ENCODE measurements at places on chromosomes 3 and 15.

DNA sequence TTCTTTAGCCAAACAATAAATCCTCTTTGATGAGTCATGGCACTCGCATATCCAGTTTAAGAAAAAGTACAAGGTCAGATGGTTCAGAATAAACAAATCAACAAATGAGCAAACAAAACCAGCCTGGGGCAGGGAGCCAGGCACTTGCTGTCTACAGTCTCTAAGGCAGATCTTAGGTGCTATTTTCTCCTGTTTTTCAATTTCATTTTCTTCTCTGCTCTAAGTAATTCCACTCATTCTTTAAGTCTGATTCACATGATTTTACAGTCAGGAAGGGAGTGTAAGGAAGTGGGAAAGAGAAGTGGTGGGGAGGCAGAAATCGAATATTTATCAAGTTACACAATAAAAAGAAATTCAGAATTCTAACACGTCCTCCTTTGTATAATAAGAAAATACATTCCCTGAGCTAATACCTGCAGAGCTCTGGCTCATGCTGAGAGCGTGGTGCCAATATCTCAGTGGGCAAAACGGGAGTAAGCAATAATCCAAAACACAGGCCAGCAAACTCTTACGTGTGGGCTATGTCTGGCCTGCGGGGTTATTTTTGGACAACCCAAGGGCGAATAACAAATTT is 298.6 kb downstream of the ADAMTS17 start:
- DNase-seq, result no peak

GRCh38 chr15:92930054-92930621 is 30.0 kb downstream of the CHD2 start:
- DNase-seq, result no peak

GRCh38 chr3:16600780-16601536 is 4.3 kb downstream of the DAZL start:
- peak; percentile 76 for DNase-seq

DNA sequence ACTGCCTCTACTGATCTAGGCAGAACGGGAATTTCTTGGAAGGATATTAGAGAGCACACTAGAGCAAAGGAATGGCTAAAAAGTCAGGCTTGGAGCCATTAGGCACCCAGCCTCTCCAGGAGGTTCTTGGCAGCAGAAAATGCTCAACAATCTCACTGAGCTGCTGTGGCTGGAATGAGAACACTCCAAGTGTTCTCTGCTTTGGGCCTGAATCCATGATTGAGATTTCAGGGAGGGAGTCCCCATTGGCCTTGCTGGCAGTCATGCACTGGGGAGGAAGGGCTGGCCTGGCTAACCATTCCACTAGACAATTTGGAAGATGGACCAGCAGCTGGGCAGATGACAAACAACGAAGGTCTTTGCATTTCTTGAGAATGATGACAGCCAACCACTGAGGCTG is 362.6 kb downstream of the SHQ1 start:
- no peak for DNase-seq

GRCh38 chr3:125406070-125406469 is 30.9 kb upstream of the ZNF148 start:
- DNase-seq, result no peak

GRCh38 chr3:71956069-71956340 is 171.1 kb upstream of the PROK2 start:
- no peak for DNase-seq

DNA sequence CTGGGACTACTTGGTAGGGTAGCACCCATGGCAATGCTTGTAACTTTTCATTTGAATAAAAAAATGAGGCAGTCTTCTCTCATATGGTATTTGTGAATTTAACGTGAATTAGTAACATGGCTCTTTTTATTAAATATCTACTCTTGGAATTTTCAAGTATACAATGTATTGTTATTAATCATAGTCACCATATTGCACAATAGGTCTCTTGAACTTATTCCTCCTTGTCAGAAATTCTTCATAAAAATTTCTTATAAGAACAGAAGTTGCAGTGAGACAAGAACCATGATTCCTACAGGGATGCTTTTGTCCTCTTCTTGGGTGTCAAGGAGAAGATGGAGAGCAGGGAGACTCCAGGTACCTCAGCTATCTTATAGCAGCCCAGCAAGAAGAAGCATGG is 203.8 kb upstream of the FEZF2 start:
- DNase-seq, result no peak

- no peak for DNase-seq
Measured at GRCh38 chr3:48370333-48370713, 1.7 kb upstream of the FBXW12 start.

GRCh38 chr3:111917300-111917699 is 58.2 kb downstream of the PHLDB2 start:
- no peak for DNase-seq

DNA sequence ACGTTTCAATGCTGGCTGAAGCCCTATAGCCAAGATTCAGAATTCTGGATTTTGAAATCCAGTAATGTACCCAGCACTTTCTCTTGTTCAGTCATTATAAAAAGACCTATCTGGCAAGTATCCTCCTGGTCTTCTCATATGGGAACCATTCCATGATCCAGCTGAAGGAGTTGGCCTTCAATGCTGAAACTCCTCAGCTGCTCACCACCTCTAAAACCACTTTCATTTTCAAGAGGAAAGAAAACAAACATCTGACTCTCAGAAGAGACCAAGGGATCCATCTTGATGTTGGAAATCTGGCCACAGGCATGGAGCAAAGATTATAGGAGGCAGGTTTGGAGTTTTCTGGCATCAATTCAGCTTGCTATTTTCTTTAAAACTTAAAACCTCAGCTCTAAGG is 235.4 kb downstream of the FMN1 start:
- DNase-seq, result no peak

DNA sequence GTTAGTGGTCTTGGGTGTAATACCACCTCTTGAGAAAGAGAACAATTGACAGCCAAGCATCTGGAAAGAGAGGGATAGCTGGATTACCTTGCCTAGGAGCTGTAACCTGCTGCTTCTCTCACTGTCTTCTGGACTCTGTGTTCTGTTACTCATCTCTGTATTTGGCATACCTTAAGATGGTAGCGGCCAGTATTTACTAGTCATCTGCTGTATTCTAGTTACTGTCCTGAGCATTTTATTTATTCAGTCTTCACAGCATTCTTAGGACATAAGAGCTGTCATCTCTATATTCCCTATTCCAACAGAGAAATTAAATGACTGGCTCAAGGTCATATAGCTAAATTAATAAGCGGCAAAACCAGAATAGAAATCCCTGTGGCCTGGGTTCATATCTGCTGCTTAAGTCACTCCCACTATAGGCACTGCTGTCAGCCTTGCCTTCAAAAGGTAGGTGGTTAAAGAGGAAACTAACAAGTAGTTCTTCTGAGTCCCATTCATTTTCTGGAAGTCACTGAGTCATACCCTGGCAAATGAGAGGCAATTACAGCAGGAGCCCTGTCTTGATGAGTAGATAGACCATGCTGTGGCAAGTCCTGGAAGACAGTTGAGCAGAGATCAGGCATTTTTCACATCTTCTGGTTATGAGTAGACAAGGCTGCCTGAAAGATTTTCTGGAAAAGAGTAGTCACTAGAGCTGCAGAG is 68.2 kb downstream of the RAB7A start:
- DNase-seq, result no peak

DNA sequence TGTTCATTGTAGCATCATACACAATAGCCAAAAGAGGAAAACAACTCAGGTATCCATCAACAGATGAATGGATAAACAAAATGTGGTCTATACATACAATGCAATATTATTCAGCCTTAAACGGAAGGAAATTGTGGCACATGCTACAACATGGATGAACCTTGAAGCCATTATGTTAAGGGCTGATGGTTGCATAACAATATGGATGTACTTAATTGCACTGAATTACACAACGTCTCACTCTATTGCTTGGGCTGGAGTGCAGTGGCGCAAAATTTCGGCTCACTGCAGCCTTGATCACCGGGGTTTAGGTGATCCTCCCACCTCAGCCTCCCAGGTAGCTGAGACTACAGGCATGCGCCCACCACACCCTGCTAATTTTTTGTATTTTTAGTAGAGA is 7.0 kb upstream of the TMEM62 start:
- no peak for DNase-seq

DNA sequence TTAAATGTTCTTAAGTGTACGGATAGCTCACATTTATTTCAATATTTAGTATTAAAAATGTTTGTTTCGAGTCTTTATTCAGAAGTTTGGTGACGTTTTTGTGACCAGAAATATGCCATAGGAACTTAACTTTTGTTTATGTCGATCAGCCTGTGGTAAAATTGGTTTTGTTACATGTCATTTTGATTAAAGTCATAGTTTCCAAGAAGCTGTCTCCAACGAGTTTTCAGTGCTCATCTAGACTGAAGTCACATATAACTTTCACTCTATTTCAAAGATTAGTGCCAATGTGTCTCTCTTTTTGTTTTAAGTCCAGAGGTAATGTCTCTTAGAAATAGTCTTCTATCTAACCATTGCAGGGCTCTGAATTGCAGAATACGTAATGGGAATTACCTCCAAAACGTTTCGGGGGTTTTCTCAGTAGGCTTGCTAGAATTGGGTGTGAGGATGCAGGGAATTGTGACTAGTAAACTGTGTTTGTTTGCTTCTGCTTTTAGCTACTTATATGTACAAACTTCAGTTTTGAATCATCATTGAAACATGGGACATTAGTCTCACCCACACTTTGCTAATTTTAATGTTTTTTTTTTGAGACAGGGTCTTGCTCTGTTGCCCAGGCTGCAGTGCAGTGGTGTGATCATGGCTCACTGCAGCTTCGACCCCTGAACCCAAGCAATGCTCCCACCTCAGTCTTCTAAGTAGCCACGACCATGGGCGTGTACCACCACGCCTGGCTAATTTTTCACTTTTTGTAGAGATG is 3.0 kb downstream of the BUB1B start:
- DNase-seq, result no peak

GRCh38 chr3:194890091-194890490 is 204.4 kb downstream of the FAM43A start:
- no peak for DNase-seq

DNA sequence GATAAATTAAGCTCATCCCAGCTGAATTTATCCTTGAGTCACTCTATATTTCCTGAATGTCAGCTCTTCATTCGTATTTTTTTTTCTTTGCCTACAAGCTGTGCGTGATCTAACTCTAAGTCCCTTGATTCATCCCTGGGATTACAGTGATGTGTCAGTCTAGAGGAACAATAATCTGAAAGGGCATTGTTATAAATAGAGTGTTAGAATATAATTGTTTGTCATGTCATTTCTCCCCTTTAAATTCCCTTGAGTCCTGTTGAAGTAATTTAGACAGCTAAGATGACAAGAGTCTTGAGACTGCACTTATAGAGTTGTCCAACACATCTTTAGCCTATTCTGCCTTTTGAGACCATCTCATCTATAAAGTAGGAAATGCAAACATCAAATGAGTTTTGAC is 621.8 kb downstream of the ZIC1 start:
- no peak for DNase-seq

DNA sequence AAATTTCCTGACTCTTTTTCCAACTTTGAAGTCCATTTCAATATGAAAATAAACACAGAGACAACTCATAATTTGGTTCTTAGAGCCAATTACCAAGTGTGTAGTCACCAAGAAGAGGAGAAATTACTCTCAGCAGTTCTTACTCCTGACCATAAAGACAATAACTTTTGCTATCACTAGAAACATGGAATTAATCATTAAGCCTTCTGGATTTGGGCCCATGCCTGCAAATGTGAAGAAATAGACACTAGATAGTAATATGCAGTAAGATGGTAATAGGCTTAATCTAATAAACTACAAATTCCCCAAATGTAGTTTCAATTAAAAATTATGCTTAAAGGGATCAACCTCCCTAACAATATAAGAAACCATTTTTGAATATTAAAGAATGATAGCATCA is 185.1 kb upstream of the AGTR1 start:
- DNase-seq, result no peak

DNA sequence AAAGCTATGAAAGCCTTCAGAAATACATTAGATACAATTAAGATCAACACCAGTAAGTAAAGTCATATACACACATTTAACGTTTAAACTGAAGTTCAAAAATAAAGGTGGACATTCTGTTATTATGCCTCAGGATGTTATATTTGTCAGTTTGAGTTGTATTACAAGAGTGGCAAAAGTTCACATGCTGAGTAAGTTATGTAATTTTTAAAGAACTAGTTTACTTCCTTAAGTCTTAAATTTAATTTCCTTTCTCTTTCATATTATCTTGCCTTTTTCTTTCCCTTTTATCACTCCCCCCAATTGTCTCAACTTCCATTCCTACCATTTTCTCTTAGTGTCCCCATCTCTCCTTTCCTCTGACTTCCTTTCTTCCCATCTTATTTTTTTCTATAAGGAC is 4.9 kb upstream of the GPR87 start:
- DNase-seq, result no peak

- peak; percentile 54 for DNase-seq
Measured at GRCh38 chr3:197298945-197299854, 788 bp upstream of the DLG1 start.

DNA sequence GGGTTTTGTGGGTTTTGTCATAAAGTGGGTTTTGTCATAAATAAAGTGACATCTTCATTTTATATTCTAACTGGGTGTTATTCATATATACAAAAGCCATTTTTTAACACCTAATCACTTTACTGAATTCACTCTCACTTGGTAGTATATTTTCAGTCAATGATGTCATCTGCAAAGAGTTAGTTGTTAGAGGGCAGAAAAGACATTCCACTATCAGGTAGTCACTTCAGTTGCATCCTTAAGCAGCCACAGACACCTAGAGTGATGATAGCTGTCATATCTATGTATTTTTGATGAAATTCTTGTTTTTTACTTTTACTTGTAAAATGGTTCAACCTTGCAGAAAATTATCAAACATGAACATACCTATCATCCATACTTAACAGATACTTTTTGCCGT is 89.0 kb downstream of the DHX36 start:
- DNase-seq, result no peak

DNA sequence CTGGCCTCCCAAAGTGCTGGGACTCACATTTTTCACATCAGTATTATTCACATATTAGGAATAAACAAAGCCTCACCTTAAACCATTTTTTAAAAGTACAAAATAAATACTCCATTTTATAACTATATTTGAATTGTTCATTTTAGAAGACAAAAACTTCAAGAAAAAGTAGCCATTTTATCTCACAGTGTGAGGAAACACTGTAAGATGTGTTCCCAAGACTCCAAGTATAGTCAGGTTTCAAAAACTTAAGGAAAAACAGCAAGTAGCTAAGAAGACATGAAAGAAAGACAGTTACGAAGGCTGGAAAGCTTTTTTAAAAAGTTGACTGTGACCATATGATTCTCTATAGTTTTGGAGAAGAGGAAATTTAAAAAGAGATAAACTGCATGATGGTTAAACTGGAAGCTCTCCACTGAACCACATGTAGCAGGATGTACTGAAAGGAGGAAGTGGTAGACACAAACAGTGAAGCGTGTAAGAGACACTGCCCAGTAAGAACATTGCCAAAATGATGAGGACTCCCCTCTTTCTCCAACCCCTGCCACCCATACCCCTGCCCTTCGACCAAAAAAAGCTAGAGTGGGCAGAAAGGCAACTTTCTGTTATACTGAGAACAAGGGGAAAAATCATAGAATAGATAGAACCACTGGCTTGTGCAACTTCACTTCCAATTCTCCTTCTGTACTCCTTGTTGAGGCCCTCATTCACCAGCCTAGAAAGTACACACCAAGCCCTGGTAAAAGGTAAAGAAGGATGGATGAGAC is 6.2 kb upstream of the TMF1 start:
- peak; percentile 27 for DNase-seq

GRCh38 chr3:155188031-155188430 is 105.5 kb downstream of the STRIT1 start:
- no peak for DNase-seq

GRCh38 chr3:168534761-168535160 is 439.0 kb upstream of the GOLIM4 start:
- DNase-seq, result no peak
